Left forelimb (tissue), 1 donor: ENCODE measurements at places on chromosomes 4 and X.

DNA sequence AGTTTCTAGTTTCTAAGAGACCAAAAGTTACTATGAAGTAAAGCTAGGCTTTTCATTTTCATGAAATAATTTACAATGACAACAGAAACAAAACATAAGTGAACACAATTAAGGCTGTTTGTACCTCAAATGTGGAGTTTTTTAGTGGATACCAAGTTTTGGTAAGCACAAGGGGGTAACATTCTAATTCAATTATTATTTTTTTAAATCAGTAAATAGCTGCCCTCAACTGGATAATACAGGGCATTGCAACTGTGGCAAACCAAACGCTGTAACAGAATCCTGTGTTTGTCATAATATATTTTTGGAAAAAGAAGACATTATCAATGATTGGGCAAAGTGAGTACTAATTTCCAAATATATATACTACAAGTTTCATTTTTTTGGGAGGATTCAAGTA, 150.3 kb downstream of the FBXW7 start:
- DNase-seq, result no peak

- DNase-seq, result no peak
Observed at GRCh38 chr4:3527914-3528876, 4.0 kb downstream of the LRPAP1 start.

GRCh38 chrX:129959493-129959832, 23.0 kb upstream of the BCORL1 start:
- DNase-seq, result no peak

GRCh38 chrX:47501226-47502074, 18.4 kb upstream of the ZNF41 start:
- no peak for DNase-seq

GRCh38 chr4:75637176-75637575, 6.8 kb upstream of the CDKL2 start:
- DNase-seq, result no peak

DNA sequence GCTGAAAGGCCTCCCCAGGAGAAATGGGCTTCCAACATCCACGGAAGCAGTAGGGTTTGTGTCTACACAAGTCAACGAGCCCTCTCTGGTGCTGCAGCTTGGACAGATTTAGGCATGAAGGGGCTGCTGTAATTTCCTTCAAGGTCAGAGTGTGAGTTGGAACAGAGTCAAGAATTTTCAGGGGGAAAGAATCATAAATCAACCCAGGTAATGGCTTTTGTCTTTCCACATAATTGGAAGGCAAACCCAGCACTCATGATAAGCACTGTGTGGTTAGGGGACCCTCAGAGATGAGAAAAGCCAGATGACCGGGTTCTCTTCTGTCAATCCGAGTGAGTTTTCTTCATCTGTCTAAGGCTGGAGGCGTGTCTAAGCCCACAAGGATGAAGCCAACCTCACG, 78.6 kb upstream of the MXRA5 start:
- DNase-seq, result no peak

DNA sequence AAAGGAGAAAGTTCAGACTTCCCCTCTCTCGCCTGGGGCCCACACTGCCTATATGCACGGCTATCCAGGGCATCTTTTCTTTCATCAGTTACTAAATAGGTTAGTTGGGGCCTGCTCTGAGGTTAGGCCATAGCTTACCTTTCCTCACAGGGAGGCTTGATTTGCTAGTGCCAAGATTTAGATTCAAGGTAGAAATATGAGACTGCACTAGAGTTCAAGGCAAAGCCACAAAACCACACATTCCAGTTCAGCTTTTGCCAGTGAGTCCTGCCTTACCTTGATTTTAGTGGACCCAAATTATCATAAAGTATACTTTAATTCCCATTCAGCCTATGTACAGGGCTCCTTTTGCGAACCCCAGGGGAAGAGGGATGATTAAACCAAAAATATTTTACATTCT, 762.8 kb downstream of the PDHA2 start:
- DNase-seq, result no peak

DNA sequence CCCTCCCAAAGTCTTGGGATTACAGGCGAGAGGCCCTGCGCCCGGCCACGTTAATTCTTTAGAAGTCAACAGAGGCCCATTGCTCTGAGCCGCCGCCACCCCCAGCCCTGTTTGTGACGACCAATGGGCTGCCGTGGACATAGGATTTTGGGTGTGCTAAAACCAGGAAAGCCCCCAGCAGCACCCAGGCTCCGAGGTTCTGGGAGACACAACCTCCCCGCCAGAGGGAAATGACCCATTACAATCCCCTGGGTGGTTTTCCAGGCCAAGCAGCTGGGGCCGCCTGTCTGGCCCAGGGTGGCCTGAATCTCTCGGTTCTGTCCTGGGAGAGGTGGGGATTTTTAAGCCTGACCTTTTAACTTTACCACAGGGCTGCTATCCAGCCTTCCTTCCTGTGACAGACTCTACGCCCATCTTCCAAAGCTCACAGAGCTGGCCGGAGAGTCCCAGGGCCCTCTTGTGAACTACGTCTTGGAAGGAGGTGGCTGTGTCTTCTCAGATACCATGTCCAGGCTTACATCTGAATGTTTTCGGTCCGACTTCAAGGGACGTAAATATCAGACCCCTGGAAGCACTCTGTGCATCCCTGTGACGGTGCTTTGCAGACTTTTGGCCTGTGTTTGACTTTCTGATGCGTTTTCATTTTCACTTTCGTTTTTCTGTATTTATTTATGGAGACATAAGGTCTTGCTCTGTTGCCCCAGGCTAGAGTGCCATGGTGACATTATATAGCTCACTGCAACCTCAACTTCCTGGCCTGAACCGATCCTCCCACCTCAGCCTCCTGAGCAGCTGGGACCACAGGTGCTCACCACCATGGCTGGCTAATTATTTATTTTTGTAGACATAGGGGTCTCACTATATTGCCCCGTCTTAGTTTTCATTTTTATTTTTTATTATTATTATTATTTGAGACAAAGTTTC, 36.0 kb downstream of the P2RY8 start:
- DNase-seq, result no peak

DNA sequence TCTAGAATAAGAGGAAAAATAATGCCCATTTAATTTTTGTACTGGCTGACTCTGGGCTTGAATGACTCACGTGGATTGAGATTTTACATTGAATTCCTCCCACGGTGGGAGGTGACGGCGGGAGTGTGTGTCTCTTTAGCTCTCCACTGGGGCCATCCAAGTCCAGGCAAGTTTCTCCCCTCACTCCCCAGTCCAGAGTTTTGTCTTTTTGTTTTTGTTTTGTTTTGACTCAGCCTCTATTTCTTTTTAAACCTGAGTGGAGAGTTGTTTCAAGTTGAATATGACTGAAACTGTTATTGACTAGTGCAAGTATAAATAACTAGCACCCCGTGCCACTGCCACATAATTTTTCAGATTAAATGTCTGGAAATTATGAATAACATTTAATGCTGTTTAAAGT, 13.6 kb downstream of the CHST7 start:
- DNase-seq, result no peak

DNA sequence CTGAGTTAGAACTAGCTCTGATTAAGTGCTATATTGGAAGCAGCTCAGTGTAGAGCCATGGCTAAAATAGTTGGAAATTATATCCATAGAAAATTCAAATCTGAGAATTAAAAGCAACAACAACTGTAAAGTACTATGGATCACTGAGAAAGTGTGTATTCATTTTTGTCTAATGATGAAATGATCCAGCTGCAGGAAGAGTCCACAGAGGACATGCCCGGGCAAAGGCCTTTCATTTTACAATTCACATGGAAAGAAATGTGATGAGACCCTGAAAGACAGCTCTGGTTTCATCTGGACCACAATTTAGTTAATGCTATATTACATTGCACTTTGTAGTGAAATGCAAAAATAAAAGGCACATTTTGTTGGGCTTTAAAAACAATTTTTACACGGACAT, 196.8 kb upstream of the FAT1 start:
- no peak for DNase-seq

DNA sequence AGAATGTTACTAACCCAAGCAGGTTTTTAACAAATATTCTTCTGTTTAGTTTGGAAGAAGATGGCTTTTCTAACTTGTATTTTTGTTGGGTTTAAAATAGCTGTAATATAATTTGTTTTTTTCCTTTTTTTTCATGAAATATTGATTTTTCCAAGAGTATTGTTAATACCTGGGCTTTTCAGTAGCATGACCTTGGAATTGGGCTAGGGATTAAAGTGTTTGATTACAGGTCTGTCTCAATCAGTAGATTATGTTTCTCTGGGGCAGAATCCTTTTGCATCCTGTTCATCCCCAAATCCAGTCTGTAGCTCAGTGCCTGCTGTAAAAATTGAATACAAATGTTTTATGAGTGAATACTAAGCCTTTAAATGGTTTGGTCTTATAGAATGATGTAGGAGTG, 479.8 kb downstream of the RAPGEF2 start:
- no peak for DNase-seq
